HAP-1 (cell line): ENCODE measurements at places on chromosomes 16 and 17.

GRCh38 chr16:82281544-82281943 is 111.5 kb upstream of the MPHOSPH6 start:
- no peak for DNase-seq

DNA sequence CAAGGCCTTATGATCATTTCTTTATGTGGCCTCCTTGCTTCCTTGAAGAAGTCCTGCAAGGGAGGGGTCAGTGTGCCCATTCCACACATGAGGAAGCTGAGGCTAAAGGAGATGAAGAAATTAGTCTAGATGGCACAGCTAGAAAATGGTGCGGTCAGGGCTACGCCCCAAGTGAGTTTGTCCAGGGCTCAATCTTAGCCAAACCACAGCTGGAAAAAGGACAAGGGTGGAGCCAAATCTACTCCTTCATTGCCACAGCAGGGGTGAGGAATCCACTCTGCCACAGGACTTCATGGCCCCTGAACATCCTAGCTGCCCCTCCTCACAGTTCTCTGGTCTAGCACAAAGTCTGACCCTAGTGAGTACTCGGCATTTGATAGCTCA is 16.2 kb downstream of the BEAN1 start:
- DNase-seq = no peak

- no peak for DNase-seq
Observed at GRCh38 chr16:46774743-46775177, 26.6 kb upstream of the MYLK3 start.

DNA sequence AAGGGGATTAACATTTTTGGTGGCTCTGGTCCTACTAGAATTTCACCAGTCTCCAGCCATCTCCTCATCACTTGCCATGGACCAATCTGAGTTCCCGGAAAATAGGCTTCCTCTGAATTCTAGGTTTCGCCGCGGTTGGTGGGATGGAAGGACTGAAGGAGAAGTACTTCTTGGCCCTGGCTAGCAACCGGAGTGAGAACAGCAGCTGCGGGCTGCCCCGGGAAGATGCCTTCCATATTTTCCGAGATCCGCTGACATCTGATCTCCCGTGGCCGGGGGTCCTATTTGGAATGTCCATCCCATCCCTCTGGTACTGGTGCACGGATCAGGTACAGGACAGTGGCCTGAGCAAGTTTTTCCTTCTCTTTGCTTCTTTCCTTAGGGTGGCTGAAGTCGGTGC is 45.0 kb downstream of the SLC5A11 start:
- DNase-seq = no peak

- no peak for DNase-seq
Observed at GRCh38 chr17:18122990-18123753, 14.6 kb downstream of the MYO15A start.

GRCh38 chr16:86490859-86491639 is 19.3 kb upstream of the FOXF1 start:
- no peak for DNase-seq

GRCh38 chr16:3004781-3005284 is 7.9 kb upstream of the CLDN9 start:
- DNase-seq = no peak

DNA sequence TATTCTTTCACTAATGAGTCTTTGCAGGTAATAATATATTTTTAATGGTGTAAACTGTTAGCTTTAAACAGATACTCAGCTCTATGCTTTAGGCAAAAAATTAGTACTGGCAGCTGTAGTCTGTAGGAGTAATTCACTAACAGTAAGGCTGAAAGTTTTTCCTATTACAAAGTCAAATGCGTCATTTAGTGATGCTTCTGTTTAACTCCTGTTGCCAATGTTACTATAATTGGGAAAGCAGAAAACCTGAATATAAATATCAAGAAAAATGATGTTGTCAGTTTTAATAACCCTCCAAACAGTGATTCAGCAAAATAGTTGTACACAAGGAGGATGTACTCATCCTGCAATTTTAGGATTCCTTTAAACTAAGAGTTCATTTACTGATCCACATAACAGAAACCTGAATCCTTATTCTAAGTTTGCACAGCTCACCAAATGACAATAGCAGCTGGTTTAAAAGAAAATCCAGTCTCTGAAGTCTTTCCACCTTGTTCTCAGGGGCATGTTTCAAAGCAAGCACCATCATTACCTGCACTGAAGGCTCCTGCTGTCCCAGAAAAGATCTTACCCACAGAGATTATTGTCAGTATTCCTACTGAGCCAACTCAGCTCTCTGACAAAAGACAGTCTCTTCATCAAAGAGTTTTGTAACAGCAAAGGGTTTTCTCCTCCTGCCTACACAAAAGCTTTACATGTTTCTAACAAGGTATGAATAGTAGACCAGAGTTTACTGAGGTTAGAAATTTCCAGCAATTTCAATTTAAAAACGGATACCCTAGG is 4.2 kb downstream of the CDR2 start:
- DNase-seq = no peak
